Upper lobe of right lung (tissue), 1 donor: ENCODE measurements at places on chromosomes 2 and 18. TPM values are rescaled to one million over a fixed set of nuclear protein-coding genes. Genes with fewer than 3 reads are reported as not detected.

GRCh38 chr2:24721470-24721869 is 71.7 kb downstream of the PTRHD1 start:
- no peak for DNase-seq

DNA sequence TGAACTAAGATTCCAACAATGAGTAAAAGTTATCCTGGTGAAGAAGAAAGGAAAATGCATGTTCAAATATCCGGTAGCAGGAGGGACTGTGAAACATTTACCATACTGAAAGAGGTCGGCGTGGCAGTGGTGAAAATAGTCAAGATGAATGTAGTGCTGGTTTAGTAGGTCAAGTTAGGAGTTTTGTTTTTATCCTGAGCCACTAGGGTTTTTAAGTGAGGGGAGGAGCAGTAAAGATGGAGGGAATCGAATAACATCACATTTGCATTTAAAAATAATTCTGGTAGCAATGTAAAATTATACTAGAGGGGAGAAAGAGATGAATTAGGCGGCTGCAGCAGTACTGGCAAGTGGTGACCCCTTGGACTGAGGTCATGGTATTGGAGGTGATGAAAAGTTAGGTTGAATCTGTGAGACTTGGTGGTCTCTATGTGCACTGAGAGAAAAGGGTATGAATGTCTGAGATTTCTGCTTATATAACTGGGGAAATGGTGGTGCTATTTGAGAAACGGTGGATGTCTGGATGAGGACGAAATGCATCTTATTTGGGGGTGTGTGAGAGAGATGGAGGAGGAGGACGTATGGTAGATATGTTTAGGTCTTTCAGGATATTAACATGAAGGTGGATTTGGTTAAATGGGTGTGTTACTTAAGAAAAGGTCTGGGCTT is 5.9 kb downstream of the VAPA start:
- DNase-seq, result no peak

GRCh38 chr2:230829959-230830358 is 34.8 kb upstream of the ITM2C start:
- no peak for DNase-seq

- no peak for DNase-seq
Measured at GRCh38 chr2:122982936-122983335, 1042.2 kb upstream of the CNTNAP5 start.

- DNase-seq, result no peak
Measured at GRCh38 chr2:237134321-237135230, 48.9 kb downstream of the COPS8 start.

GRCh38 chr2:129935118-129935517 is 44.3 kb upstream of the RAB6C start:
- no peak for DNase-seq

DNA sequence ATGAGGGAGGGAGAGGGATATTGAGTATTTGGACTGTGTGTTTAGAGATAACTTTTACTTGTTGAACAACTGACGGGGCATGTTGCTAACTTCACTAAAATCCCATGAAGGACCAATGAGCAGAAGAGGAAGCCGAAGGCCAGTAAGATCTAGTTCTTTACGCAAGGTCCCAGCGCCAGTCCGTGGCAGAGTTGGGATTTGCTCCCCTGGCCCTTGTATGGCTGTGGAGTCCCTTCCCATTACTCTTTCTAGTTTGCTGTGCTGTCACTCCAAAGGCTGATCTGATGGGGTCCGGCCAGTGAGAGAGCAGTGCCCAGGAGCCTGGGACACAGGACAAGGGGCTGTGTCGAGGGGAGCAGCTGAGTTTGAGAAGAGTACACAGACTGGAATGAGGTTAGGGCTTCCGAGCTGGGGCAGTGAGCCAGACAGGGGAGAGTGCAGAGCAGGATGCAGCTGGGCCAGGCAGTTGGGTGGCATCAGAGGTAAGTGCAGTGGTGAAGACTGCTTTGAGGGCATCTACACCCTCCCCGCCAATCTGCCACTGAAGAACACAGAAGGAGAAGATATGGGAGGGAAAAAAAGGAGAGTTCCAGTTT is 692.9 kb upstream of the HS6ST1 start:
- DNase-seq, result no peak

DNA sequence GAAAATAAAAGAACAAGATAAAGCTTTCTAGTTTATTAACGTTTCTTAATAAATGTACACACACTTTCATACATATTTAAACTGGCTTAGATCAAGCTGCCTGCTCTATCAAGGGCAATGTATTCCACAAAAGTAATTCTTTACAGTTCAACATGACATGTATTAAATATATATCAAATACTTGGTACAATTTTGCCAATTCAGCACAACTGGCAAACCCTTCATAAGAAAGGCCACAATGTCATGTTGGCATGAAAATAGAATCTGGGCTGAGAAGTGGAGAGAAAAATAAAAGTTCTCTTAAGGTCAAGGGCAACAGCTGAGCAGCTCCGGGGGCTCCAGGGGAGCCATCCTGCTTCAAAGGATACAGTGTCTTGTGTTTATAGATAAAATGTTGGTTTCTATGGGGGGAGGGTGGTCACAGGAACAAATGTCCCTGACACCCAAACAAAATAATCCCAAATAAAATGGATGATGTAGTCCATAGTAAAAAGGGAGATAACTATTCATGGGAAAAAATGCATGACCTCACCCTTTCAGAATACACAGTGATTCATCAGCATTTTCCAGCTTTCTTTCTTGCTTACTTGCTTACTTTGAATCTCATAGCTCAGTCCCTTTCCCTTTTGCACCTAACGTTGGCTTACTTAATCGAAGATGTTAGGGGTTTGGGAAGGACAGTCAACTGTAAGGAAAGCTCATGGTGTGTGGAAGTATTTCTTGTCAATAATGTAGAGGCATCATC is 494.9 kb downstream of the NYAP2 start:
- no peak for DNase-seq

- DNase-seq, result no peak
Measured at GRCh38 chr18:52541056-52541455, 201.1 kb downstream of the DCC start.

GRCh38 chr2:14234911-14235310 is 397.6 kb upstream of the LRATD1 start:
- DNase-seq, result no peak

GRCh38 chr2:158561054-158561453 is 104.3 kb downstream of the PKP4 start:
- DNase-seq, result no peak

DNA sequence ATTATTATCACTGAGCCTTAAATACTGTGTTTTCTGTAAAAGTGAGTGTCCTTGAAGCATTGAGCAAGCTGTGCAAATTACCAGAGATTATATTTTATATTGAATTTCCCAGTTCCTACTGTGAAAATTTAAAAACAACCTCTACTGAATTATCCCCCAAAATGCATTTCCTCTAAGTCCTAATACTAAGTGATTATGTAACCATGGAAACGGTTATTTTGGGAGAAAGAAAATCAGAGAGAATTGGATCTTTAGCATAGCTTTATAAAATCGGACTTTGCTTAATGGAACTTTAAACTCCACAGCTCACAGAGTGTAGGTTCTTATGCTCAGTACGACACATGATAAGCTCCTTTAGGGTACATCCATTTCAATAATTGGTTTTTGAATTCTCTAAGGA is 19.3 kb upstream of the CHMP1B start:
- DNase-seq, result no peak

The REG3G gene
- not detected for total RNA-seq

The ANO7 gene
- 2.1 TPM for total RNA-seq

The PTPRN gene
- total RNA-seq, result not detected

The ZAP70 gene
- 10.2 TPM for total RNA-seq

The HOXD8 gene
- total RNA-seq, result 2.6 TPM

The DES gene
- 59.4 TPM for total RNA-seq

The GPR39 gene
- 13.4 TPM for total RNA-seq

The IL1F10 gene
- not detected for total RNA-seq
